ENCODE measurements at places on chromosomes 7 and 10.

DNA sequence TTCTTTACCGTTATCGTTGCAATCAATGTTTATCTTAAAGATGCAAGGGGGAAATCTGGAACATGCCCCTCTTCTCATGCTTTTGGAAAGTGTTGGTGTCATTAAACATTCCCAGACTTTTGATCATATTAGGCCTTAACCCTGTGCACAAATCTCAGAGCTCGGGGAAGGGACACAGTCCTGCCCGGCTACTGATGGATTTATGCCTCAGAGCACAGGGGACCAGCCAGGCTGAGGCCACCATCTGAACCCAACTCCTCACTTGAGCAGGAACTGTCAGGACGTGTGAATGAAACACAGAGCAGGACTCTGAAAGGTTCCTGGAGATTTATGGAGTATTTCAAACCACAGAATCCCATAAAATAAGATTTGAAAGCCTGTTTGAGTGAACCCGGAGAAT lies 132.0 kb upstream of the CXCL12 start:
- no peak for DNase-seq

DNA sequence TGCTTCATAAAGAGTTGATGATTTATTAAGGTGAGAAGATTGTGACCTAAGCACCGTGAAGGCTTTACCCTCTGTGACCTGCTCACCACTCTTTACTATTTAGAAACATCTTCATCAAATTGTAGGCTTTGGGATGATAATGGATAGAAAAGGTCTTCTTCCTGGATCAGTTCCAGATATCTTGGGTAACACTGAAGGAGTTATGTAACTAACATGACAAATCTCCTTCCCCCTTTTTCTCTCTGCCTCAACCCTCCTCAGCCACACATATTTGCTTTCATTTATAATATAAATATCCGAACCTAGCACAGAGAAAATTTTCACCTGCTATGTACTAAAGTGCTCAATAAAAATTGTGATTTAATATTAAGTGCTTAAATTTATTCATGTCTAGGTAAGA lies 151.5 kb downstream of the FRMD4A start:
- DNase-seq, result no peak

DNA sequence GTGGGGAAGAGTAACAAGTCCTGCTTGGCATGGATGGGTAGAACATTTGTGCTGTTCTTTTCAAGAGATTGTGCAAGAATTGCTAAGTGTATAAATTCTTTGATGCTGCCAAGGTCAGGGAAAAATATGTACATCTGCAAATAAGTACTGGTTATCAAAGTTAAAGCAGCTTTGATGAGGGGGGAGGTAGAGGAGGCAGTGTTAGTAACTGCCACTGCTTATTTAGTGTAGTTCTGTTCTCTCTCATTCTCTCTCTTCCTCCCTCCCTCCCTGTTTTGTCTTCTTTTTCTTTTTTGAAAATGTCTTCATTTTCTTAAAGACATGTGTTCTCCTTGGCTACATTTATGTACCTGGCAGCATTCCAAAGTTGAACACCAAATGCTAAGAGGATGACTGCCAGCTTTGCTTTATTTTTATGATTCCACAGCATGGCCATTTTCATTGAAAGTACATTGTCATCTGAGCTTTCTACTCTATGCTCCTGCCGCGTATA lies 18.6 kb downstream of the CACNB2 start:
- no peak for DNase-seq

- no peak for DNase-seq
These were observed 372.3 kb downstream of the TFEC start for GRCh38 chr7:115658223-115658622.

DNA sequence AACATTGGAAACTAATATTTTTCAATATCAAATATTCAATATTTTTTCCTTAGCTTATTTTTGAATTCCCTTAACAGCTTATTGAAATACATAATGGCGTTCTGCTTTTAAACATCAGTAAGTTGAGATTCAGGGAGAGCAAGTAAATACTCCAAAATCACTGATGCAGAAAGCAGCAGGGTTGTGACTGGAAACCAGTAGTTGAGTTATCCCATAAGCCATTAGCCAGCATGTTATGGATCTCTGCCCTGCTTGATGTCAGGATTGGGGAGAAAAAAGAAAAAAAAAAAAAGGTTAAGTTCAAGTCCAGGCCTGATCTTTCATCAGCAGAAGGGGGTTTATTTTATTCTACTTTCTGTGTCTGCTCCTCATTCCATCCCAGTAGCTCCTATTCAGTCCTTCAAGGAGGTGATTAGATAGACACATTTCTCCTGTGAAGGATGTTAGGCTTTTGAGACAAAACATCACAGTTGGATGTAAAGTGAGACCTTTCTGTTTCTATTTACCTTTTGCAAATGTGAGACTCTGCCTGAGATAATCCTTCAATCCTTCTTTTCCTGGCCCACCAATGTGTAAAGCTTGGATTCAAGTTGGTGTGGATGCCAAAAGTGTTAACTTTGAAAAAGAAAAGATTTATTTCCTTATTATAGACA lies 110.9 kb upstream of the HDAC9 start:
- DNase-seq, result no peak

GRCh38 chr10:103638948-103639347 lies 145.4 kb downstream of the NEURL1 start:
- DNase-seq, result no peak

GRCh38 chr10:109678857-109679256 lies 244.5 kb downstream of the XPNPEP1 start:
- DNase-seq, result no peak

DNA sequence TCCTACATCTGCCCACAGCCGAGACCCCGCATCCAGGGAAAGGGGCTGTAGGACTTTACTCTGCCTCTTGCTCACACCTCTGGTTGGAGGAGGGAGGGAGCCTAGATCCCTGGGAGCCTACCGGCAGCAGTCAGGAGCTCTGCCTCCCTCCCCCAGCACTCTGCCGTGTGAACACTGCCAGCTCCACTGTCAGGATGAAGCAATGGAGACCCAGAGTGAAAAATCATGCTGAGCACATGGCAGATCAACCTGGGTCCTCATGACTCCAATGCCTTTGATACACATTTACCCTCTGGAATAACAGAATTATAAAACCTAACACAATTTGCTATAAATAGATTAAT lies 477.7 kb downstream of the TNS3 start:
- no peak for DNase-seq

DNA sequence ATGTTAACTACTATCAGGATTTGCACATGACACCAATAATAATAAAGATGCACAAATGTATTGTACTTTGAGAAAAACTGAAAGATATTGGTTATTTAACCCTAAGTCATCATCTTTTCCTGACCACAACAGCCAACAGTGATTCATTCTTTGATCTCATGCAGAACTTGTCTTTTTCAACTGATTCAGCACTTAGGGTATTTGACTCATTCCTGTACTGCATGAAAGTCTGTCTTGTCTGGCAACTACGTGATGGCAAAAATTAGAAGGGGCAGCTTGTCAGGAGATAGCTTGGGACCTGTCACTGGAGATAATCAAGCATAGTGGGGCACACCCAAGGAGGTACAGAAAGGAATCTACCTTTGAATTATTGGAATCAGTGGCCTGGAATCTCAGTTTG lies 77.8 kb upstream of the LRRC17 start:
- no peak for DNase-seq

- no peak for DNase-seq
These were observed 1153.3 kb downstream of the SORCS1 start for GRCh38 chr10:106011250-106011649.

DNA sequence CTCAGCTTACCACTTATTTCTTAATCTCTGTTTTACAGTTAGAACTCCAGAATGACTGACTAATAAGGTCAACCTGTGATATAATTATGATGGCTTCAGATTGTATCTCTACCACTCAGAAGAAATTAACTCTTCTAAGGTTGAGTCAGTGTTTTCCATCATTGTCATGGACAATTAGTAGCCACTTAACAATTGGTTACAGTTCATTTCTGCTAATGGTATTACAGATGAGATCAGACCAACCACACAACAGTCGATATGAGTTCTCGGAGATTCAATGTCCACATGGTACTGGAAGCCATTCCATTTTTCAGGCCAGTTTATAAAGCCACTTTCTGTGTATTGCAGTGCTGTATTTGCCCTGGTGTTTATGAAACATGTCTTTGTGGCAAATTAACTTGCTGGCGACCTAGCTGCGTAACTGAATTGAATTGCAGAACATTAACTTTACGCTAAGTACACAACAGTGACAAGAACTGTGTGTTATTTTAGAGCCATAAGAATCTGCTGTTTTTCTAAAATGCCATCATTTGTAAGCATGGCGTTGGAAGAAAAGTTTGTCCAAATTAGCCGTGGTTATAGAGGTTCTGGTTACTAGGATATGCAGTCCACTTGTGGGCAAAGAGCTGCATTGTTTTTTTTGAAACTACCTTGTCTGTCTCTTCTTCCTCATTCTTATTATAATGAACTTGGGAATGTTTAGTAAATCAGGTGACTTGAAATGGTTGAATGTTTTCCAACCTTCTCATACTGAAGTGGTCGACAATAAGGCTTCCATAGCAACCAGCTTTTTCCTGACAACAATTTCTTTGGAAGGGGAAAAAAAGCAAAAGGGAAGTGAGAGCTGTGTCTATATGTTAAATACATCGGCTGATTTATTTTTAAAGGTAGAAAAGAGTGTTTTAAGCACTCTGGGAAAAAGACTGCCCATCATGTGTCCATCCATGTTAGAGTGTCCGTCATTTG lies 76.4 kb downstream of the CELF2 start:
- no peak for DNase-seq

GRCh38 chr7:134197345-134197744 lies 70.2 kb downstream of the LRGUK start:
- DNase-seq, result no peak

DNA sequence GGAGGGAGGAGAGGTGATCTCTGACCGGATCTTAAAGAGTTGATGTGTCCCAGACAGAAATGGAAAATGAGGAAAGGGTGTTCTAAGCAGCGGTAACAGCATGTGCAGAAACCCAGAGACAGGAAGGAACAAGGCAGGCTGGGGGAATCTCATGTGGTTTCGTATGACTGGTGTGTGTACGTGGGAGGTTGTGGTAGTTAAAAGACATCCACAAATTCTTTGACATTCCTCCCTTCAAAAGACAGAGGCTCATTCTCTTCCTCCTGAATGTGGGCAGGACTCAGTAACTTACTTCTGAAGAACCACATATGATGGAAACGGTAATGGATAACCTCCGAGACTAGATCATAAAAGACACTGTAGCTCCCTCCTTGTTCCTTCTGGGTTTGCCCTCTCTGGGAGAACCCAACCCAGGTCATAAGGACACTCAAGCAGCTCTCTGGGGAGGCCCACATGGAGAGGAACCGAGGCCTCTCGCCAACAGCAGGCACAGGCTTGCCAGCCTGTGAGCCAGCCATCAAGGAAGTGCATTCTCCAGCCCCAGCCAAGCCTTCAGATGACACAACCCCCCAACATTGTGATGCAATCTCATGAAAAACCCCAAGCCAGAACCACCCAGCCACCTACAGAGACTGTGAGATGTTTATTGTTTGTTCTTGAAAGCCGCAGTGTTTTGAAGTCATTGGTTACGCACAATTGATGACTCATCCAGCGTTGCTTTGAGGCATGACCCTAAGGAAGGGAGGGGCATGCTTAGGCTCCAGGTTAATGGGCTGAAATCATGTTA lies 116.0 kb downstream of the SLIT1 start:
- DNase-seq, result no peak

DNA sequence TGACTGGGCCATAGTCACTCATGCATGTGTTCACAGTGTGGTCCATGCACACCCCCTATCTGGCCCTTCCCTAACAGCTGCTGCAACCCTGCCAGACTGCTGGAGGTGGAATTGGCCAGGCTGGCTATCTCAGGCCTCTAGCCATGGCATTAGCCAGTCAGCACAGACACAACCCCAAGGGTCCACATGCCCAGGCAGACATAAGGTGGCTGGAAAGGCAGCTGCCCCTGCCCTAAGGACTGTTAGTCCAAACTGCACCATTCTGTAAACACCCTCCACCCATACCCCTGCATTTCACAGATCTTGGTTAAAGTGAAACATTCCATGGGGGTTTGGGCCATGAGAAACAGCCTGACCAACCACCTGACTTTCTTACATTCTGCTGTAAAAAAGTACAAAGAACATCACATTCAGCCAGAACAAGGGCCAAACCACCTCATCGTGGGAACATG lies 137.4 kb upstream of the KCNMA1 start:
- DNase-seq, result no peak

DNA sequence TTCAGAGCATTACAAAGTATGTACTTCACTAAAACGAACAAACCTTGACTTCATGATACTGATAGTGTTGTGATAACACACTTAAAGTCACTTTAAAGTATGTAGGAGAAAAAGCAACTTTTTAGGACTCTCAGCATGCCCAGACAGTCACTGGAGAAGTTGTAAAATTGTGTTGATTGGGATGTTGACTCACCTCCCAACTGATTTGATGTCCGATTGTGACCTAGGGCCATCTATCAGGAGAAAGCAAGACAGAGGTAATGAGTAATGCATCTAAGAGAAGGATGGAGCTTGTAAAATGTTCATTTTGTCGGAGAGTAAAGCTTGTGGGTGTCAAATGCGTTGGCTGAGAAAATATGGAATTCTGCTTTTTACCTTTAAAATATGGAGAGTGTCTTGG lies 135.4 kb upstream of the SEMA3D start:
- no peak for DNase-seq

GRCh38 chr10:61721431-61721830 lies 58.7 kb downstream of the CABCOCO1 start:
- no peak for DNase-seq

- no peak for DNase-seq
These were observed 279.9 kb upstream of the MKLN1 start for GRCh38 chr7:131047651-131048304.

- no peak for DNase-seq
These were observed at the start of gene NYAP1 for GRCh38 chr7:100483722-100484672. TSS of gene NYAP1 (plus strand) at chr7:100483927. CDS start at chr7:100485312, 1,385 bp downstream.

GRCh38 chr10:130481936-130482335 lies 345.7 kb downstream of the GLRX3 start:
- no peak for DNase-seq

GRCh38 chr10:46558122-46558391 lies 1.6 kb upstream of the GPRIN2 start:
- DNase-seq, result no peak

GRCh38 chr10:124886195-124886594 lies 55.7 kb upstream of the ZRANB1 start:
- no peak for DNase-seq

- DNase-seq, result no peak
These were observed 43.2 kb downstream of the BEND7 start for GRCh38 chr10:13485623-13486022.

DNA sequence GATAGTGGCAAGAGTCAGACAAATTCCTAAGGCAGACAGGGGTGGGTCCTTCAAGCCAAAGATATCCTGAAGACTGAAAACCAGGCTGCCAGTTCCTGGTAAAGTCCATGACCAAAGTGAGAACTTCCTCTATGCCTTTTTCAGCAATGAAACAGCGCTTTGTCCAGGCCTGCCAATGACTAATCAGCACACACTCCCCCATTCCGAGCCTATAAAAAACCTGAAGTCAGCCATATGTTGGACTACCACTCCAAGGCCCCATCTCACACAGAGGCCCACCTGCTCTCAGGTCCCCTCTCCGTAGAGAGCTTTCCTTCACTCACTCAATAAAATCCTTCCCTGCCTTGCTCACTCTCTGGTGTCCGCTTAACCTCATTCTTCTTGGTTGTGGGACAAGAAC lies 402.2 kb downstream of the ANKRD7 start:
- DNase-seq, result no peak

Data from activated CD8-positive, alpha-beta memory T cell treated with anti-CD3 and anti-CD28 coated beads for 1 hour (primary cell).